ENCODE measurements at places on chromosomes 1 and 21. TPM values are rescaled to one million over a fixed set of nuclear protein-coding genes. Genes with fewer than 3 reads are reported as not detected.

GRCh38 chr1:239931341-239931740 lies 160.3 kb upstream of the FMN2 start:
- DNase-seq, result no peak

DNA sequence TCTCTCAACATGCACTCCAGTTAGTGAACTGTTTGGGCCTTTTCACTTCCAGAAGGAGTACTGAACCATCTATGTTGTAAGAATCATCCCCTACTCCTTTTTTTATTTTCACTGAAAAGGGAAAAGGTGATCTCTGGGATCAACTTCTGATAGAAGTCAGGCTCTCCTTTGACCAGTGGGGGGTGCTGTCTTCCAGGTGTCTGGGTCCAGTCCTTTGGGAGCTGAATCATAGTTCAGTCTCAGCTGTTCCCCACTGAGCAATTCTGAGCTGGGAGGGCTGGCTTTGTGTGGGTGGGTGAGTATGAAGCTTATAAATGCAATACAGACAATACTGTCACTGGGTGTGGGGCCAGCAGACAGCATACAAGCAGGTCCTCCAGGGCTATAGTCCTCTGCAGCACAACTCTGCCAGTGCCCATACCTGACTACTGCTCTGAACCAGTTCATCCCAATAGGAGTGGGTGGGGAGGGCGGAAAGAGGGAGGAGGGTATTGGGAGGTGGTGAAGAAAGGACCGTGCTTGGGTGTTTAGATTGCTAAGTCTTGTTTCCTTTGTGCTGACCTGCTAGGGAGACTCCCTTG lies 12.5 kb upstream of the SARS1 start:
- DNase-seq, result peak; percentile 97

The HSPA6 gene
- total RNA-seq, result 1.6 TPM

The TNNI3K gene
- 1.3 TPM for total RNA-seq

- no peak for DNase-seq
Observed at GRCh38 chr1:209485751-209486150, 97.8 kb upstream of the CAMK1G start.

The NID1 gene
- 0.13 TPM for total RNA-seq

Measured in bronchial epithelial cell (primary cell).